Bladder microvascular endothelial cell (primary cell): ENCODE measurements at places on chromosomes 6 and 20. TPM values are rescaled to one million over a fixed set of nuclear protein-coding genes. Genes with fewer than 3 reads are reported as not detected.

Gene ZC3H12D
- 0.16 TPM in 1 of 2 replicates, not detected in the other for total RNA-seq

Gene CRNKL1
- 19.3 and 38.4 TPM in 2 replicates for total RNA-seq

Gene LIN28B
- total RNA-seq, result not detected in 2 replicates

Gene MTFR2
- 1.6 and 3.6 TPM in 2 replicates for total RNA-seq

Gene BPIFB1
- total RNA-seq, result not detected in 2 replicates

Gene HMGN3
- total RNA-seq, result 58.7 and 69.8 TPM in 2 replicates

Gene SAMD5
- total RNA-seq, result 0.65 and 0.69 TPM in 2 replicates

Gene ABCC10
- total RNA-seq, result 12.8 and 30.3 TPM in 2 replicates

Gene HLA-DQB1
- 1.6 TPM in 1 of 2 replicates, not detected in the other for total RNA-seq

Gene PDE7B
- 33.6 and 52.1 TPM in 2 replicates for total RNA-seq

Gene L3MBTL3
- 15.9 and 41.6 TPM in 2 replicates for total RNA-seq

Gene SLC17A2
- total RNA-seq, result not detected in 2 replicates

Gene C6orf58
- under 0.01 and 0.50 TPM in 2 replicates for total RNA-seq

Gene LPIN3
- 0.94 and 2.3 TPM in 2 replicates for total RNA-seq

Gene SULF2
- total RNA-seq, result 115 and 388 TPM in 2 replicates

Gene PKIB
- 0.13 TPM in 1 of 2 replicates, not detected in the other for total RNA-seq

Gene ANGPT4
- total RNA-seq, result not detected in 2 replicates

Gene CCN5
- total RNA-seq, result not detected in 2 replicates

Gene KCNG1
- total RNA-seq, result 1.3 and 3.4 TPM in 2 replicates

Gene ZSWIM1
- 1.9 and 4.0 TPM in 2 replicates for total RNA-seq

Gene SIGLEC1
- total RNA-seq, result not detected in 2 replicates

Gene DSP
- total RNA-seq, result 3.9 and 59.2 TPM in 2 replicates

Gene ZC2HC1B
- total RNA-seq, result not detected in 2 replicates

Gene PARD6B
- 0.16 and 0.82 TPM in 2 replicates for total RNA-seq

Gene APCDD1L
- total RNA-seq, result 0.13 TPM in 1 of 2 replicates, not detected in the other

Gene TXLNB
- total RNA-seq, result 1.1 and 1.2 TPM in 2 replicates

Gene PRSS35
- 0.16 TPM in 1 of 2 replicates, not detected in the other for total RNA-seq

Gene RFX6
- total RNA-seq, result not detected in 2 replicates

Gene MICAL1
- total RNA-seq, result 21.1 and 28.3 TPM in 2 replicates

Gene OXT
- not detected in 2 replicates for total RNA-seq

Gene ANKRD66
- total RNA-seq, result not detected in 2 replicates

Gene C20orf96
- total RNA-seq, result 3.6 and 4.2 TPM in 2 replicates

Gene KCNK16
- total RNA-seq, result not detected in 2 replicates

Gene TOX2
- total RNA-seq, result 0.97 and 1.7 TPM in 2 replicates

Gene PNPLA1
- total RNA-seq, result not detected in 2 replicates

Gene ACTL10
- total RNA-seq, result 1.5 and 1.6 TPM in 2 replicates

Gene LY6G5C
- 1.8 and 2.1 TPM in 2 replicates for total RNA-seq

Gene CDSN
- 0.06 TPM in 1 of 2 replicates, not detected in the other for total RNA-seq

Gene MPIG6B
- total RNA-seq, result not detected in 2 replicates

Gene BMP2
- 13.8 and 17.2 TPM in 2 replicates for total RNA-seq

Gene SMLR1
- total RNA-seq, result not detected in 2 replicates

Gene COL12A1
- total RNA-seq, result 29.0 and 71.2 TPM in 2 replicates

Gene GJA1
- 269 and 353 TPM in 2 replicates for total RNA-seq

Gene PSMB9
- 27.0 and 55.5 TPM in 2 replicates for total RNA-seq
